ENCODE measurements at places on chromosomes 6 and 20. TPM values are rescaled to one million over a fixed set of nuclear protein-coding genes. Genes with fewer than 3 reads are reported as not detected.
A peak's percentile ranks its signal among the peaks of the same experiment; 100 is the strongest.

DNA sequence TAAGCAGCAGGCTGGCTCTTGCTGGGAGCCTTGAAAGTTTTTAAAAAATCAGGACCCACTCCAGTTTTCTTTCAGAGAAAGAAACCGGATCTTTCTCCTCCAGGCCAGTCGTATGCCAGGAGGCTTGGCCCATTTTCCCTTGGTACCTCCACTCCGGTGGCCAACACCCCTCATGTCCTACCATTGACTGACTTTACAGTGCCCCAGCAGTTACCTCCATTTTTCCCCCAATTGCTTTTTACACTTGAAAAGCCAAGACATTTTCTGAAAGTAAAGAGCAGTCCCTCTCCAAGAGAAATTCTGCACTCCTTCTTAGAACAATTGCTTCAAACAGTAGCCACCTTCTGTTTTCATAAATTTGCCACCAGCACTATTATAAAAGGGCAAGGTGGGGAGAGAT is 47.7 kb upstream of the SNX9 start:
- H3K4me1 ChIP-seq, result peaks cover 2% of the 10 kb centered on the region
- H3K27me3 ChIP-seq, result no peaks in the 10 kb centered on the region
- no peak for DNase-seq
- H3K27ac ChIP-seq, result no peak overlapping the region
- no peaks in the 10 kb centered on the region for H3K36me3 ChIP-seq
- no peak overlapping the region for H3K4me3 ChIP-seq

DNA sequence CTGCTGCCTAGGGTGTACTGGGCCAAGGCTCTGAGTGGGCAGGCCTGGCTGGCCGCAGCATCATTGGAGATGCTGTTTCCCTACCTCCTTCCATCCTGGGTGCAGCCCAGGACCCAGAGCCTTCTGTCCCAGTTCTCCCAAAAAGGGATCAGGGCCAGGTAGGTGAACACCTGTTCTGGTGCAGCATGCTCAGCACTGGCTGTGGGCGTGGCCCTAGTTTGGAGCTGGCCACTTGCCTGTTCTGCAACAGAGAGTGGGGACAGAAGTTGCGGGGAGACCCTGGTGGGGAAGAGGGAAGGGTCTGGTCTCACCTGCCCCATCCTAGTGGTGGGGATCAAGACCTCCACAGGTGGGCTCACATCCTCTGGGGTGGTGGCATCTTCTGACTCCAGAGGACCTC is 1.4 kb upstream of the ARMC12 start:
- no peaks in the 10 kb centered on the region for H3K36me3 ChIP-seq
- no peak overlapping the region for H3K27ac ChIP-seq

GRCh38 chr6:142500250-142500786 is 198.5 kb downstream of the ADGRG6 start:
- DNase-seq, result no peak
- no peak overlapping the region for H3K27ac ChIP-seq
- H3K4me1 ChIP-seq, result no peaks in the 10 kb centered on the region
- H3K27me3 ChIP-seq, result peaks cover 5% of the 10 kb centered on the region
- no peak overlapping the region for H3K4me3 ChIP-seq

DNA sequence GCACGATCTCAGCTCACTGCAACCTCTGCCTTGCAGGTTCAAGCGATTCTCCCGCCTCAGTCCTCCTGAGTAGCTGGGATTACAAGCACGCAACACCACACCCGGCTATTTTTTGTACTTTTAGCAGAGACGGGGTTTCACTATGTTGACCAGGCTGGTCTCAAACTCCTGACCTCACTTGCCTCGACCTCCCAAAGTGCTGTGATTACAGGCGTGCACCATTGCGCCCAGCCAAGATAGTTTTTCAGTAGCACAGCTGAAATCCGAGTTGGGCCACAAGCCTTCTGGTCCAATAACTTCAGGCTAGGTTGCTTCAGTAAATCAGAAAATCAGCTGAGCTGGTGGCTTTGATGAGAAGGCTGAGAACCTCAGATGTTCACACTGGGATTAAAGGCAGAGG is 65.7 kb downstream of the TRAM2 start:
- DNase-seq, result no peak
- no peaks in the 10 kb centered on the region for H3K27me3 ChIP-seq
- peaks cover 47% of the 10 kb centered on the region for H3K4me1 ChIP-seq
- no peak overlapping the region for H3K4me3 ChIP-seq

DNA sequence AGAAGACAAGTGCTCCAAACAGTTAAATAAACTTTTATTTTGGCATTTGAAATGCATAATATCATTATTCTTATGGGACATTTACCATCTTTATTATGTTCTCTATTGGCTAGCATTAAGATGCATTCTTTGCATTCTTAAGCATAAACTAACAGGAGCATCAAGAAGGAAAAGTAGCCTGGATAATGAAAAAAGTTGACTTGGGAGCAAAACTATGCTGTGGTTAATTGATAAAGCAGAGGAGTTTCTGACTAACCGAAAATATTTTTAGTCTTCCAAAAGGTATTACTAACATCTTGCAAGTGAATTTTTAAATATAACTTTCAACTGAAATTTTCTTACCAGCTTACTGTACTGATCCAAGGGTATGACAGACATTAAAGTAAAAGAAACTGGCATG is 140.3 kb downstream of the FLRT3 start:
- H3K4me1 ChIP-seq, result no peaks in the 10 kb centered on the region
- H3K27ac ChIP-seq, result no peak overlapping the region
- no peaks in the 10 kb centered on the region for H3K27me3 ChIP-seq
- DNase-seq, result peak; percentile 64
- no peak overlapping the region for H3K4me3 ChIP-seq
- no peaks in the 10 kb centered on the region for H3K36me3 ChIP-seq

The MUC21 gene
- total RNA-seq, result not detected

DNA sequence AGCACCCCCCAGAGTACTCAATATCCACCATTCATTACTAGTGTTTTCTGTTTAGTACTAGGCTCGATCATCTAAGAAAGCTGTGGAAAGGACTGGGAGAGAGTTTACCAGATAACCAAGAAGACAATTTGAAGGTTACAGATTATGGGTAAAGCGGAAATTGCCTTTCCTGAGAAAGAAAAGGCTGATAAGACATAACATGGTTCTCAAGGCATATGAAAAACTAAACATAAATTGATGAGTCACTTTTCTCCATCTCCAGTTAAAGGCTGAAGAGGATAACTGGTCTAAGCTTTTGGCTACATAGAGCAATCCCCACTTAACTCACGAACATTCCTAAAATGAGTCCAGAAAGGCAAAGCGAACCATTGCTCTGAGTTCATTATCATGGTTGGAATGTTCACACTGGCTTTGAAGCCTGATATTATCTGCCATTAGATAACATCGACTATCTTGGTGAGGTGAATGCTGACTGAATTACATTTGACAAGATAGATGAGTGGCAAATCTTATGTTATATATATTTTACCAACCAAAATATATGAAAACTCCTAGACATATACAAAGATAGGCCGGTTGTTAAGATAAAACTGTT is 65.8 kb downstream of the BTBD9 start:
- peak; percentile 65 for DNase-seq
- no peaks in the 10 kb centered on the region for H3K27me3 ChIP-seq
- H3K4me3 ChIP-seq, result no peak overlapping the region
- no peak overlapping the region for H3K27ac ChIP-seq

The ATP9A gene
- 22.4 TPM for total RNA-seq

- no peak overlapping the region for H3K4me3 ChIP-seq
- H3K27me3 ChIP-seq, result peaks cover 24% of the 10 kb centered on the region
- DNase-seq, result no peak
- H3K4me1 ChIP-seq, result 0 out of 2 replicates have a peak, but pooled peaks cover 2% of the 10 kb centered on the region
These were observed 176.4 kb upstream of the CST7 start for GRCh38 chr20:24772667-24773066.

The HLA-DMA gene
- total RNA-seq, result 2.3 TPM

DNA sequence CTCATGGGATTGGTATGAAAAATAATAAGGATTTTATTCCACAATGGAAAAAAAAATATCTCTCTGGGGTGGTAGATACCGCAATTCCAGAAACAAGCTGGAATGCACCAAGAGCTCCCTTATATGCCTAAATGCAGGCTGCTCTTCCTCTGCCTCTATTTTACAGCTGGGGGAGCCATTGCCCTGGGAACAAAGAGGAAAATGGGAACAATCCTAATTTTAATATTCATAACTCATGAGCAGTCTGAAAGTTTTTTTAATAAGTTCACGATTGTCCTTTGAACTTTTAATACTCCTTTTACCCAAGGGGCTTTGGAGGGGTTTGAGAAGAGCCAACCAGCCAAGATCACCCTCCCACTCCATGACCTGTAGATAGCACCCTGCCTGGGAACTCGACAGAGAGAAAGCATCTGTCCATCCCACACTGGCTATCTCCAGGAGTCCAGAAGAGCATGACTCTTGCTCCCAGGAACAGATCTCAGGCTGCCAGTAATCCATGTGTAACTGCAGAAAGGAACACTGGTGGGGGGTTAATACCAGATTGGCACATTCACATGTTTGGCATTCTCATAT is 74.7 kb downstream of the CD83 start:
- no peak for DNase-seq
- no peak overlapping the region for H3K4me3 ChIP-seq
- H3K36me3 ChIP-seq, result no peaks in the 10 kb centered on the region
- no peaks in the 10 kb centered on the region for H3K4me1 ChIP-seq

The EYS gene
- under 0.01 TPM for total RNA-seq

DNA sequence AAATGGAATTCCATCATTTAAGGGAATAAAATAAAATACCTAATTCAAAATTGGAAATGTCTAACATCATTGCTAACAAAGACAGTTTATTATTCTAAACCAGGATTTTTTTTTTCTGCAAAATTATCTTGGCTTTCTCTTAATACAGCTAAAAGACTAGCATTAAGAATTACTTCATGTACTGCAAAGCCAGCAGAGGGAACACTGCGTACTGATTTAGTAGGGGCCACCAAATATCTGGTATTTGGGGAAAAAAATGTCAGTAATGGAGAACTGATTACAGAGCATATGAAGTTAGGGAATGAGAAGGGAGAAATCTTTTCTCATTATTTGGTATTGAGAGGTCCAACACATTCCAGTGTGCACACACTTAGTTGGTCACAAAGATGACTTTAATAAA is 3.2 kb upstream of the SOX4 start:
- no peak overlapping the region for H3K27ac ChIP-seq
- H3K27me3 ChIP-seq, result no peaks in the 10 kb centered on the region
- no peak for DNase-seq
- peaks cover 3% of the 10 kb centered on the region for H3K4me1 ChIP-seq
- no peak overlapping the region for H3K4me3 ChIP-seq
- peaks cover 2% of the 10 kb centered on the region for H3K36me3 ChIP-seq

The SLC44A4 gene
- total RNA-seq, result 0.36 TPM

The BLTP3A gene
- total RNA-seq, result 4.2 TPM

The SRMS gene
- not detected for total RNA-seq

The GPR6 gene
- not detected for total RNA-seq

- no peak for DNase-seq
- no peaks in the 10 kb centered on the region for H3K27me3 ChIP-seq
- no peak overlapping the region for H3K4me3 ChIP-seq
These were observed 163.6 kb downstream of the SLC16A10 start for GRCh38 chr6:111250791-111251354.

The ZC3H12D gene
- total RNA-seq, result not detected

The BPIFB1 gene
- not detected for total RNA-seq

- H3K27me3 ChIP-seq, result no peaks in the 10 kb centered on the region
- no peak overlapping the region for H3K4me3 ChIP-seq
- no peaks in the 10 kb centered on the region for H3K36me3 ChIP-seq
- H3K27ac ChIP-seq, result no peak overlapping the region
- DNase-seq, result no peak
- H3K4me1 ChIP-seq, result peaks cover 24% of the 10 kb centered on the region
These were observed 5.4 kb downstream of the TRERF1 start for GRCh38 chr6:42446370-42446769.

The EMILIN3 gene
- under 0.01 TPM for total RNA-seq

GRCh38 chr6:128558924-128559323 is 38.5 kb upstream of the PTPRK start:
- no peak overlapping the region for H3K27ac ChIP-seq
- no peak overlapping the region for H3K4me3 ChIP-seq
- H3K27me3 ChIP-seq, result no peaks in the 10 kb centered on the region
- H3K36me3 ChIP-seq, result no peaks in the 10 kb centered on the region
- H3K4me1 ChIP-seq, result no peaks in the 10 kb centered on the region
- DNase-seq, result no peak

- no peak overlapping the region for H3K4me3 ChIP-seq
- H3K27ac ChIP-seq, result no peak overlapping the region
- H3K4me1 ChIP-seq, result no peaks in the 10 kb centered on the region
- no peaks in the 10 kb centered on the region for H3K36me3 ChIP-seq
- DNase-seq, result no peak
These were observed 41.1 kb downstream of the FBXO5 start for GRCh38 chr6:152941746-152942145.

The GSTA1 gene
- 0.18 TPM for total RNA-seq

The MUCL3 gene
- not detected for total RNA-seq

Data from IMR-90 (cell line).